Upper lobe of right lung (tissue), 1 donor: ENCODE measurements at places on chromosomes 11 and 22.
A peak's percentile ranks its signal among the peaks of the same experiment; 100 is the strongest.

DNA sequence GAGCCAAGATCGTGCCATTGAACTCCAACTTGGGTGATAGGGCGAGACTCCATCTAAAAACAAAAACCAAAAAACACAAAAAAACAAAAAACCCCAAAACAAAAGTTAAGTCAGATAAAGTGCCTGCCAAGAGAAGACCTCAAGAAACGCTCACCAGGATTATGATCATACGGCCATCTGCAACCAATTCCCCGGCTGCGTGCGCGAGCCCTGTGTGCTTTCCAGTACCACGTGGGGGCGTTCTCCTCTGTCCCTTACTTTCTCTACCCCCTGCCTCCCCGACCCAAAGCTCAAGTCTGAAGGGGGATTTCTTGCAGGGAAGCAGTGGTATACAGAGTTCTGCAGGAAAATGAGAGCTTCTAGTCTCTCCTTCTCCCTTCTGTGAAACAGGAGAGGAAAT, 10.5 kb upstream of the RPS19BP1 start:
- DNase-seq, result no peak

GRCh38 chr22:49100773-49101172, 726.9 kb downstream of the BRD1 start:
- DNase-seq, result peak; percentile 36

- no peak for DNase-seq
Observed at GRCh38 chr11:110217936-110218335, 78.5 kb downstream of the RDX start.

DNA sequence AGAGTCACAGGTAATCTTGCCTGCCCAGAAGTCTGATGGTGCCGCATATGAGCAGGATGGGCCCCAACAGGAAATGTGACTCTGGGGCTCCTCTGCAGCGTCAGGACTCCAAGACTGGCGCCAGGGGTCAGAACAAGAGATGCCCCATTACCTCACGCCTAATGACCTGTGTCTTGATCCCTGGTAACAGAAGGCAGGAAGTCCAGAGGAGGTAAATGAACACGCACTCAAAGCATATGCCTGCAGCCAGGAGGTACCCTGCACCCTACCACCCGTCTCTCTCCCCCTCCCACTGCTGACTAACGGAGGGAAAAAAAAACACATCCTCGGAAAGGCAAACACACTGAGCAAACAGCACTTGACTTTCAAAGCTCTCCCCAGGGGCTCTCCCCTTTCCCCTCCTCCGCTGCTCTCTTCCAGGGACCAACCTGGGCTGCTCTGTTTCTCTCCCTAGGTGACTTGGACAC, 37.3 kb downstream of the ABCC8 start:
- no peak for DNase-seq

- DNase-seq, result no peak
Observed at GRCh38 chr22:33864723-33865130, 55.5 kb downstream of the LARGE1 start.

- DNase-seq, result no peak
Observed at GRCh38 chr11:48134221-48134922, 82.2 kb upstream of the OR4B1 start.

GRCh38 chr22:28316014-28316413, 363.6 kb downstream of the TTC28 start:
- no peak for DNase-seq

- DNase-seq, result no peak
Observed at GRCh38 chr11:110962921-110963320, 250.7 kb upstream of the ARHGAP20 start.

DNA sequence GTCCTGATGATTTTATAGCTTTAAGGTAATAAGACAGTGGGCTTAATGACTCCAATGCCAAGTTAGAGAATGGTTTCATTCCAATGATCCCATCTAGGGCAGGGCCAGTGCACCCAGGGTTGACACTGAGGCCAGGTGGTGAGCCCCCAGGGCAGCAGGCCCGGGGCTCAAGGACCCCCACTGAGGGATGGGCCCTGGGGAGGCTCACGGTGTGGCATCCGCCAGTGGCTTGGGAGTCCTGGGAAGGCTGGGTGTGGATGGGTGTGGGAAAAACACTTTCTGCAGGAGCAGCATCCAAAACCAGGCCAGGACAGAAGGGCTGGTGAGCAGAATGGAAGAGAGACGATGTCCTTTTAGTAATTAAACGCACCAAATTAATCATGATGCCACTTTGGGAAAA, 626.3 kb downstream of the TBC1D22A start:
- peak; percentile 17 for DNase-seq

DNA sequence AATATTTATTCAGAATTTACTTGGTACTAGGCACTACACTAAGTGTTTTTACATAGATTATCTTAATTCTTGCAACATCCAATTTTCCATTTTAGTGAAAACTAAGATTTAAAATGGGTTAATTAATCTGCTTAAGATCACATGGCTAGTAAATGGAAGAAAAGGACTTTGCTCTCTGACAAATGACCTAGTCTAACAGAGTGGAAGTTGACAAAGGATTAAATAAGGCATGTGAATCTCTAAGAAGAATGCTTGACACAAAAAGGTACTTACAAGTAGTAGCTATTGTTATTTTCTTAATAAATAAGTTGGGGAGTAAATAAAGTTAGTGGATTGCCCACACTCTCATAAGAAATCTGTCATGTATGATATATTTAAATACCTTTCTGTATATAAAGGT, 584.8 kb downstream of the DLG2 start:
- DNase-seq, result no peak

GRCh38 chr11:115718106-115718505, 213.9 kb upstream of the CADM1 start:
- DNase-seq, result no peak

DNA sequence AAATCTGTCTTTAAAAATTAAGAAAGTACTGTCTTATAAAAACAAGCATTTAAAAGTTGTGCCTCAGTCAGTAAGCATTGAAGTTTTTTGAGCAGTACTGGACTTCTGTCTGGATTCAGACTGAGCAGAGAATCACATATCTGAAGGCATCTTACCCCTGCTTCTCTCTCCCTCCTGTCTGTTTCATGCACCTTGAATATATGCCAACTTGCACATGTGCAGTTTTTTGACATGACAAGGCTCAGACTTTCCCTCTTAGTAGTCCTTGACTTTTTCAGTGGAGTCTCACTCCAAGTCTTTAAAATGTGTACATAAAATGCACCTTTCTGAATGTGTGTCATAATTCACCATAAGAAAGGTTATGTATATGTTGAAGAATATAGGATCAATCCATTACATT, 19.8 kb downstream of the SPECC1L start:
- DNase-seq, result no peak

DNA sequence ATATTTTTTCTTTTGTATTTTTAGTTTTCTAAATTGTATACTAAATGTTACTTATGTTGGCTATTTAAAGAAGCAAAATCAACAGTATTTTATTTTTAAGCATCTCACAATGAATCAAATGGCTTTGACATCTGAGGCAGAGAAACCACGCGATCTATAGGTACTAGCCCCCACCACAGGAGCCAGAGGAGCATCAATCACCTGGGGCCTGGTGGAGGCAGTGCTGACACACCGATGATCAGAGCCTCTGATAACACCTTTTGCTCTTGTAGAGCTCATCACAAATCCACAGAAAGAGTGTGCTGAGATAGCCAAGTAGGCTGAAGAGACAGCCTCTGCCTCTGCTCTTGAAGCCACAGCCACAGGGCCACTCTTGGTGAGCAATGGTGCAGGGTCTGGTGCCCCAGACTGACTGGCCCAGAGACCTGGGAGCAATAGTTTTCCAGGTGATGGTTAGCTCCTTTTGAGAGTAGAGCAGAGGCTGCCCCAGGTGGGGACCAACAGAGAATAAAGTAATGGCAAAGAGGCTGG, 25.2 kb downstream of the HIRA start:
- no peak for DNase-seq

DNA sequence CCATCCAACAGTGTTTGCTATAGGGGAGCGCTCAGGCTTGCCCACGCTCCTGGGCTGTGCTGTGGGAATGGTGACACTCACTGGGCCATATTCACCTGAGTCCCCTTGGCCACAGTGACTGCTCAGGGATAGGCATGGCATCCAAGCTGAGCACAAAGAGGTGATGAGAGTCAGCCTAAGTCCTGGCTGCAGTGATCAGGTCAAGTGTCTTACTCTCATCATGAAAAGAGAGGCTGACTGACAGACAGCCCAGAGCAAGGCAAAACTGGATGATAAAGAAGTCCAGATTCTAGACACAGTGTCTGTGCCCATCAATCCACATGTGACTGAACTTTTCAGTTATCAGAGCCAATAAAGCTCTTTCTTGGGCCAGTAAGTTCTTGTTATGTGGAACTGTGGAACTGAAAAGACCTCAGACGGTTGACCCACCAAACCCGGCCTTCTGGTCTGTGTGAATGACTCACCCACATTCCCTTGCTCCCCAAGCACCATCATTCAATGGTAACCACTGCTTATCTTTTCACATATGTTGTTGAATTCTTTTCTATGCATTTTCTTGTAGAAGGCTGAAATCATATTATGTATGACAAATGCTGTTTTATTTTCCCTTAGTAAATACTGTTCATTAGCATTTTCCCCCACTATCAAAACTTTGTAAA, 43.2 kb upstream of the YPEL1 start:
- DNase-seq, result no peak

DNA sequence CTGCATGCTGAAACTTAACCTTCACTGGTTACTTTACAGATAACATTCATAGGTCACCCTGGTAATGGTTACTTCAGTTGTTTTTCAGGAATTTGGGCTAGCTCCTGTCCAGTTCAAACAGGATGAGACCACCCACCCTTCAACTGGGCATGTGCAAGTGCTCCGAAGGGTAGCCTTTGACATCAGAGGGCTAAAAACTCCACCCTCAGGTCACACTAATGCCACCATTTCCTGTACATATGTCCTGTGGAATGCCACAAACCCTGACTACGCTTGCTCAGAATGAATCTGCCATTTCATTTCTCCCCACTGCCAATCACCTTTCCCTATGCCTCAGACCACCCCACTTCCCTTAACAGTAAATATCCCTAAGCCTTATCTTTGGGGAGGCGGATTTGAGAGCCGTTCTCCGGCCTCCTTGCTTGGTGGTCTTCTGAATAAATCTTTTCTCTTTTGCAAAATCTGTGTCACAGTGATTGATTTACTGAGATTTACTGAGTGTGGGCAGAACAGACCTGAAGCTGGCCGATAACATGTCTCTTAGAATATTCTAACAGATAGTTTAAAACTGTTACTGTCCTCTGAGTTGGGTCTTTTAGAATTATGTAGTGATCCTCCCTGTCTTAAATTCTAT, 25.4 kb upstream of the FXYD2 start:
- no peak for DNase-seq

- DNase-seq, result no peak
Observed at GRCh38 chr22:25745341-25746011, 3.5 kb downstream of the MYO18B start.

- no peak for DNase-seq
Observed at GRCh38 chr11:128324051-128324481, 263.3 kb downstream of the ETS1 start.

DNA sequence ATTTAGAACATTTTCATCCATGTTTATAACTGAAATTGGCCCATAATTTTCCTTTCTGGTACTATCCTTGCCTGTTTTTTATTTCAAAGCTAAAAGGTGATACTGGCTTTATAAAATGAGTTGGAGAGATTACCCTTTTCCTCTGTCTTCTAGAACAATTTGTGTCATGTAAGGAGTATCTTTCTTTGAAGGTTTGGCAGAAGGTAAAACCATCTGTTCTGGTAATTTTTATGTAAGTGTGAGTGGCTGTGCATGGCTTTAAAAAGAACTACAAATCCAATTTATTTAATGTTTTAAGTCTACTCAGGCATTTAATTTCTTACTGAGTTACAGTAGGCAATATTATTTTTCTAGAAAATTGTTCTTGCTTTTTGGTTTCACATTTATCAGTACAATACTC, 7.7 kb upstream of the MRGPRD start:
- DNase-seq, result no peak

- DNase-seq, result no peak
Observed at GRCh38 chr11:4607096-4607495, 935 bp downstream of the TRIM68 start.

DNA sequence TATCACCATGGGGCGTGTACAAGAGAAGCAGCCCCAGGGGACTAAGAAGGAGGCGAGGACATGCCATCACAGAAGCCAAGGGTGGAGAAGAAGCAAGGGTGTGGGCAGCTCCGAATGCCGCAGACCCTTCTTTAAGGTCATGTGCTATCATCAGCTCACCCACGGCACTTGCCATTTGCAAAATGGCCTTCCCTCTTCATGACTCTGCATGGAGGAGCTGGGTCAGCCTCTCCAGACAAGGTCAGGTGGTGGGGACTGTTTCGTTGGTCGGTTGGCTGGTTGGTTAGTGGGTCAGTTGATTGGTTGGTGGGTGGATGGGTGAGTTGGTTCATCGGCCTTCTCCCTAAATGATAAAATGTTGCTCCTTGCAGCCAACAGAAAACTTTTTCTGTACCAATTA, 622.5 kb downstream of the TBC1D22A start:
- DNase-seq, result peak; percentile 45

- DNase-seq, result peak; percentile 84
Observed at GRCh38 chr11:34263441-34264091, 94.2 kb downstream of the ABTB2 start.

DNA sequence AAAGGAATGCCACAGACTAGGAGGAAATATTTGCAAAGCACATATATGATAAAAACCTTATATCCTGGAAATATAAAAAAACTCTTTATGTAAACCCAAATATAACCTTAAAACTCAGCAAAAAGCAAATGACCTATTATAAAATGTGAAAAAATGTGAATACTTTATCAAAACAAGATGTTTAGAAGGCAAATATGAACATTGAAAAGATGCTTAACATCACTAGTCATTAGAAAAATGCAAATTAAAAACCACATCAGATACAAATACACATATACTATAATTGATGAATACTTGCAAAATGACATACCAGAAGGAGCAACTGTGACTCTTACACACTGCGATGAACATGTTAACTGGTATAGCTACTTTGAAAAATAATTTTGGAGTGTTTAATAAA, 511.2 kb upstream of the LRRC4C start:
- DNase-seq, result no peak

- DNase-seq, result no peak
Observed at GRCh38 chr11:9569588-9570164, 3.8 kb upstream of the WEE1 start.

GRCh38 chr11:110182886-110183285, 89.7 kb downstream of the ZC3H12C start:
- no peak for DNase-seq

DNA sequence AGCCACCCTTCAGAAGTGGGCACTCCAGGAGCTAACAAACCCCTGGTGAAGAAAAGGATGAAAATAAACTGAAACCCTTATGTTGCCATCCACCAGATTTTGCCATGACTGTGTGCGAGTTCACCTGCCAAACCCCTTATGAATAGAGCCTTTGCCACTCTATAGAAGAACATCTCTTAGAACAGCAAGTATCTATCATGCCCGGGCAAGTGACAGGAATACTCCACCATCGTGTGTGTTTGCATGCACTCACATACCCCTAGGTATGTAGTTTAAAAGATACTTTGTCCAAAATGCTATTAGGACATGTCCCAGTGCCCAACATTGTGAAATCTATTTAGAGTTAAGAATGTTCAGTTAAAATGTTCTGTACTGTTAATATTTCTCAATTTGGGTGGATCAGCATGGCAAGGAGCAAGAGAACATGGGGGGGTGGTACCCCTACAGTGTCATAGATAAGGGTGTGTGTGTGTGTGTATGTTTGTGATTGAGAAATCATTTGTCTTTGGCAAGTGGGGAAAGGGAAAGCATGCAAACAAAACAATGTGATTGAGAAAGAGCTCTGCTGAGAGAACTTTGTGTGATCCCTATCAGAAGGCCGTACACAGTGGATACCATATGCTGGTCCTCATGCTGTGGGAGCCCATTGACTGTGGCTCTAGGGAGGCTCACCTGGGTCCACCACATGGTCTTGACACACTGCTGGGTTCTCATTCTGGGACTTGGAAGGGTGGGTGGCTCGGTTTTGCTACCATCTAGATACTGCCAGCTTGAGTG, 94.9 kb downstream of the ZBTB16 start:
- DNase-seq, result no peak
